GM06990 (cell line): ENCODE measurements at places on chromosomes 1 and 21.

DNA sequence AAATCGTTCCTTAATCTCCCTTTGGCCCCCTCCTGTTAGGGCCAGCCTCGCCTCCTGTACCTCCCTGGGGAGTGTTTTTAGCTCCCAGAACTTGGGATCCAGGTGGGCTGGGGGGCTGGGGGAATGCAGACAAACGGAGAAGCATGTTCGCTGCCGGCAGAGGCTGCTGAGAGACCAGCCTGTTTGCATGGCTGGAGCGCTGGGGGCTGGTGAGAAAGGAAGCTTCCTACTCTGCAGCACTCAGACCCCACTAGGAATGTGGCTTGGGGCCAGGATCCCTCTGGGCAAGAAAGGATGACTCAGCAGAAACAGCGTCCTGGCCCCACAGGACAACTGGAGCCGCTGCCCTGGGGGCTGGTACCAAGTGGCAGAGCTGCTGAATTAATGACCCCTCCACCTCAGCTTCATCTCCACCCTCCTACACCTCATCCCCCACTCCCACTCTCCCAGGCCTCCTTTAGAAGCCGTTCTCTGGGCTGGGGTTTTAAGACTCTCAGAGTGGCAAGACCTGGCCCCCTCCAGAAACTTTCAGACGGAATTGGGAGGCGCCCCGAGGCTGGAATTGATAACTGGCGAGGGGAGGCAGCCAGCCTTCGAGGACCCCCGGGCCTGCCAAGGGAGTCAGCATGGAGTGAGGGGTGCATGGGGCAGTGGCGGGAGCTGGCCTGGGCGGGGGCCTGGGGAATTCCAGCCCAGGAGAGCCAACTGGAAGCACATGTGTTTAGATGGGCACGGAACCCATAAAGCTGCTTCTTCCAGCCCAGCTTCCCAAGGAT lies 28.5 kb upstream of the EPS8L3 start:
- no peak for DNase-seq

- no peak for DNase-seq
Measured at GRCh38 chr21:29082046-29082815, 8.8 kb upstream of the CCT8 start.

DNA sequence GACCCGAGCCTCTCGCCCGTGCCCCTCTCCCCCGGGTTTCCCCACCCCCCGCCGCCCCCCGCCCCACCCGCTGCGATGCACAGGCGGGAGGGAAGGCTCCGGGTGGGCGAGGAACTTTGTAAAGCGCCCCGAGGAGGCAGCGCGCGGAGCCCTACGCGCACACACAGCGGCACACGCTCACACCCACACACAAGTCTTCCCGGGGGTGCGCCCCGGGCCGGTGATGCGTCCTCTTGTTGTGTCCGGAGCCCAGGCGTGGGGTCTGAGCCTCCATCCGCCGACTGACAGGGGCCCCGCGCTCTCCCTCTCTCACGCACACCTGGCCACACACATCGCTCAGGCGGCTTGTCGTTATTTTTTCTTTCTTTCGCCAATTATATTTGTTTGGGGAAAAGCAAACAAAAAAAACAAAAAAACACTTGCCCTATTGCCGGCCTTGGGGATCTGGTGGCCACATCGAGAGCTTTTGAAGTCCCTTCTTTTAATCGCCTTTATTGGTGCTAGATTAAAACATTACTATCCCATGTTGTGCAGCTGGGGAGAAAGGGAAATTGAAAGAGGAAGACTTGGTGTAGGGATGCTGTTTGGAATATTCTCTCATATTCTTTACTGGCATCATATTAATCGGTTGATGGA lies 770 bp downstream of the NTNG1 start:
- peak; percentile 60 for DNase-seq

GRCh38 chr1:228742281-228742860 lies 7.1 kb downstream of the RHOU start:
- no peak for DNase-seq

- DNase-seq = no peak
Measured at GRCh38 chr1:82168482-82168881, 367.7 kb downstream of the ADGRL2 start.

GRCh38 chr1:10651793-10652192 lies 144.7 kb downstream of the CASZ1 start:
- no peak for DNase-seq

DNA sequence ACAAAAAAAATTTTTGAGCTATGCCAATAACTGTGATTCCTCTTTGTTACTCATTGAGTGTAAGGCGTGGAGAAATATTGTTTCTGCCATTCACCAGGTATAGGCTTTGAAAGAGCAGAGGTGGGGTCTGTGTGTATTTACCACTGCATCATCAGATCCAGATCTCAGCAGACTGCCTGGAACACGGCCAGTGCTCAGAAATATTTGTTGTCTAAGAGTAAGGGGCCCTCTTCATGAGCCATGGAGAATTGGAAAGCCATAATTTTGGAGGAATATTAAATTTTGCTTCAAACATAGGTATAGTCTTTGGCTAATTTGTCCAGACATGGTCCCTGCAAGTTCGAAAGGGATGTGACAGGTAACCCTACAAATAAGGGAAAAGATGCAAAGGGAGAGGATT lies 231.3 kb upstream of the IRF2BP2 start:
- DNase-seq = no peak

GRCh38 chr1:178692564-178693327 lies 32.3 kb upstream of the RALGPS2 start:
- no peak for DNase-seq

- no peak for DNase-seq
Measured at GRCh38 chr1:54982739-54983138, 2.3 kb downstream of the TMEM61 start.

DNA sequence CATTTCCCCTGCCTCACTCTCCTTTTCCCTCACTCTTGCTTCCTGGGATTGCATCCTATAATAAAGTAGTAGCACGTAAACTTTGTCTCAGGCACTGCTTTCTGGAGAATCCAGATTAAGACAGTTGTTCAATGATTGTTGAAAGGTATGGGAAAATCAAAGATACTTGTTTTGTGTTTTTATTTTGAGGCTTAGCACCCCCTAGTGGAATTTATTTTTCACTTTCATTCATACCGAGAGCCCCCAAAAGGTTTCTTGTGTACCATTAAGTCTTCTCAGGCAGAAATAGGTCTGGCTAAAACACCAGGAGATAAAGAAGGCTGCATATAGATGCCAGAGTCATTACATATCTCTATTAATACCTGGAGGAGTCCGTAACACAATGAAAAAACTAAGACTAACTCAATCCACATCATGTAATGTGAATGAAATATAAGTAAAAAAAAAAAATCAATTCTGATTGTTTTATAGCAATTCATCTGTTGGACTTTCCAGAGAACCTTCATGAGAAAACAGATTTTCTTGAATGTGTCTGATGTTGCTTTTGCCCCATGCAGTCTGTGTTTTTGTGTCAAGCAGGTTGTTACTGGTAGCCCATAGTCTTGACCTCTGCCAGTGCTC lies 103.5 kb downstream of the RPE65 start:
- DNase-seq = no peak

- DNase-seq = no peak
Measured at GRCh38 chr1:31621498-31621820, 4.0 kb downstream of the HCRTR1 start.

DNA sequence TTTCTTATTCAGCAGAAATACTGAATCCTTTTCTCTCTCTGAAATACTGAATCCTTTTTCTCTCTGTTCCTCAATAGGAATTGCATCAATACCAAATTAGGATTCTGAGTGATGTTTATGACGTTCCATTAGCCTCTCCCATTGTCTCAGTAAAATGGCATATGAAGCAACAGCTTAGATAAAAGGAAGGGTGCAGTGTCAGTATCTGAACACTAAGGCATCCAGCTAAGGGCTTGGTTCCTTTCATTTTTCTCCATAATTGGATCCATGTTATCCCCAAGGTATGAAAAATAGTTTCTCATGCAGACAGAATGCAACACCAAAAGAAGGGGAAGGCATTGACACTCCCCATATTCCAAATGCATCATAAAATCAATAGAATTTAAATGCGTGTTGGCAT lies 61.5 kb upstream of the RAVER2 start:
- no peak for DNase-seq

DNA sequence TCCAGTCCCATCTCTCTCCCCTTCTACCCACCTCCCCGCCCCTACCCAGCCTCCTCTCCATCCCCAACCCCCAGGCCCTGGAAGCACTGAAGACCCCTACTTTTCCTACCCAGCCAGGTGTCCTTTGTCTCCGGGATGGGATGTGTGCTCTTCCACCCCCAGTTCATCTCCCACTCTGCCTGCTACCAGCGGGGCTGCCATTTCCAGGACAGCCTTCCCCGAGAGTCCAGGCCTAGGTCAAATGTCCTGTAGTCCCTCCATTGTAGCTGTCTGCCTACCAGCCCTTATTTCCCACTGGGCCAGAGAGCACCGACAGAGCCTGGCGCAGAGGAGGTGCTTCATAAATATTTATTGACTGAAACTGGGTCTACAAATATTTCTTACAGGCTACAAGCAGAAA lies 72.0 kb upstream of the TLR5 start:
- DNase-seq = no peak

DNA sequence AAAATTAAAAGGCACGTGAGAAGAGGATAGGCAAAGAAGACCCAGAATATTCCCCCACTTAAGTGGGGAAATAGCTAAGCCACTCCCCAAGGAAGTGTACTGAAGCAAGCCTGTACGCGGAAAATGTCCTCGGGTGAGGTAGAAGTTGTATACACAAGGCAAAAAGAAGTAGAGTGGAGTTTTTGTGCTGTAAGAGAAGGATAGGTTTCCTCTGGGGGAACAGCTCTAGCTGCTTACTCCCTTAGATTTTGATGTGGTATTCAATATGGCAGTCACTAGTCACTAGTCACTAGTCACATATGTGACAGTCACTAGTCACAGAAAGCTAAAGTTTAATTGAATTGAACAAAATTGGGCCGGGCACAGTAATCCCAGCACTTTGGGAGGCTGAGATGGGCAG lies 7.6 kb downstream of the TXNIP start:
- no peak for DNase-seq

DNA sequence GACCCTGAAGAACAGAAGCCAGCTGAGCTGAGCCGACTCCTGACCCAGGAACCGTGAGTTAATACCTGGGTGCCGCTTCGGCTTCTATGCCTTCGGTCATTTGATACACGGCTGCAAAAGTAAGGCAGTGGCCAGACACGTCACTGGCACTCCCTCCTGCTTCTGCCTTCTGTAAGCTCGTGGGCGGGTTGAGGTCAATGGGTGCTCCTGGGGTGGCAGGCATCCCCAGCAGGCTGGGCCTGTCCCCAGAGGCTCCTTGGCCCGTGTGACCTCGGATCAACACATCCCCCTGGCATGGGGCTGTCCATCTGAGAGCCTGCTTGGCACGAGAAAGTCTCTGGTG lies 35.7 kb upstream of the COL6A1 start:
- DNase-seq = no peak

DNA sequence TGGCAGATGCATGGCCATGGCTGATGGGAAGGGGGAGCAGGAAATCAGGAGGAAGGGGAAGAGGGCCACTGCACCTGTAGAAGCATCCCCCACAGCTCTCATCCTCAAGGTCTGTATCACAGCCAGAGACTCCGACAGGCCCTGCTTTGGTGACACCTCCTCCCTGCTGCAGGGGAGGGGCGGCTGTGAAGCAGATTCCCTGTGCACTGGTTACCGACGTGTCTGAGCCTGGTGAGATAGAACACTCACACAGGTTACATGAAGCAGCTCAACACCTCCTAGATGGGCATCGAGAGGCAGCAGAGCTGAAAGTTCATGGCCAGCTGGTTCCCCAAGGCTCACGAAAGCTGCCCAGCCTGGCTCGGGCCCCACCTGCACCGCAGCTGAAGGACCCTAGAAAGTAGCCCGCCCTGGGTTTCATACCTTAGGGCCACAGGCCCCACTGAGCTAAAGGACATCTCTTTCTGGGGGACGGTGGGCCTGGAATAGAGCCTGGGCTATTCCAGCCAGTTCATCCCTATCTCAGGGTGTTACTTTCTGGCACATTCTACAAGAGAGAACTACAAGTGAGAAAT lies 30.2 kb upstream of the AJAP1 start:
- DNase-seq = no peak

- no peak for DNase-seq
Measured at GRCh38 chr1:156193208-156193487, 756 bp upstream of the SLC25A44 start.
